Cortex of kidney (tissue), 1 donor: ENCODE measurements at places on chromosomes 4 and X.

DNA sequence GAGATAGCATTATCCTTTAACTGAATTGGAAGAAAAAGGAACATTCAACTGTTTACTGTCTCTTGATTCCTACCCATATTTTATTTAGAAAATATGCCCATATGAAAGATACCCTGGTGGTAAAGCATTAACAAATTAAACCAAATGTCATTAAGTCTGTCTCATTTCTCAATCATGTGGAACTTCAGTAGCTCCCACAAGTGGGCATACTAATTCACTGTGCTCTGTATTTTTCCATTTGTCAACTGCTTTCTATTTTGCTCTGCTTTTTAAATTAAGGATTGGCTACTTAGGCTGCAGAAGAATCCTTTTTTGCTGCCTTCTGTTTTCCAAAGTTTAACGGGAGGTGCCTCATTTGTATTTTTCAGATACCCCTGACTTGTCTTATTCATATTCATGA, 77.2 kb downstream of the DDIT4L start:
- DNase-seq = no peak

DNA sequence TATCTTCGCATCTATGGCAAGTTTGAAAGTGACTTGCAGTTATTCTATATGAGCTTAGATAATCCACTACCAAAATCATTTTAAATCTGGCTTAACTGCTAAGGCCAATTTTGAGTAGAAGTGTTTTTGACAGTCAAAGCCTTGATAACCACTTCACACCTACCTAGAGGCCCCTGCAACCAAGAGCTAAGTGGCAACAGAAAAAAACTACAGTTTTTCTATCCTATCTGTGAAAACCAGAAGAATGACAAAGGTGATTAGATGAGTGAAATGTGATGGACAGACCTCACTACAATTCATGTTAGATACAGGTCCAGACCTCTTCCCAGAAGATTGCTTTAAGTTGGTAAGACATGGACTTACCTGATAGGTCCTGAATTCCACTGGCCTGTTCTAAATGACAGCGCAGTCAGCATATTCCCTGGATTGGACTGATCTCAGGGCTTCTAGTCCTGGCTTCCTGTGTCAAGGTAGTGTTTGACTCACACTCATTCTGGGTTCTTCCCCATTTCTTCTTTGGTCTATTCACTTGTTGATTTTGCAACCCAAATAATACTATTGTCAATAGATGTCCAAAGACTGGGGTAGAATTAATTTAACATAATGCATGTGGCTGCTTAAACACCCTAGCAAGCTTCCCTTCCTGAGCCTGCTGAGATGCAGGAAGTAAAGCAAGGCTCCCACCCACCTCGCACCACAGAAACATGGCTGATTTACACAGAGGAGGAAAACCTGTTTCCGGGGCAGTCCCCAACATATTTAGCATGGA, 65.1 kb downstream of the PPP3CA start:
- DNase-seq = no peak

- DNase-seq = no peak
Observed at GRCh38 chr4:76383001-76383400, 37.9 kb downstream of the CCDC158 start.

DNA sequence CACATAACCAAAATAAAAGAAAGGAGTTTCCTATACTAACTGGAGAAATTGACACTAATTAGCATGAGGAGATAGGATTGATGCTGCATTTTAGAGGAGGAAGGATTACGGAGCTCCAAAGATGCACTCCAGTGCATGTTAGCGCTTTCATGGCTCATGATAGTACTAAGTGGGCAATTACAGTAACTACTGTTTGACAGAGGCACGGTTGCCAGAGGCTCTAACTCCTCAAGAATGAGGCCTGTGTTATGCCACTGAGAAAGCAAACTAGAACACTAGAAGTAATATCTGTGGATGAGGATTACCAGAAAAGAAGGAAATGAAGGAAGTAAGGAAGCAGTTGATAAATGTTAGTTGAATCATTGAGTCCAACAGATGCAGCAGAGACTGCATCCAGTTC, 19.6 kb upstream of the PDGFC start:
- no peak for DNase-seq

DNA sequence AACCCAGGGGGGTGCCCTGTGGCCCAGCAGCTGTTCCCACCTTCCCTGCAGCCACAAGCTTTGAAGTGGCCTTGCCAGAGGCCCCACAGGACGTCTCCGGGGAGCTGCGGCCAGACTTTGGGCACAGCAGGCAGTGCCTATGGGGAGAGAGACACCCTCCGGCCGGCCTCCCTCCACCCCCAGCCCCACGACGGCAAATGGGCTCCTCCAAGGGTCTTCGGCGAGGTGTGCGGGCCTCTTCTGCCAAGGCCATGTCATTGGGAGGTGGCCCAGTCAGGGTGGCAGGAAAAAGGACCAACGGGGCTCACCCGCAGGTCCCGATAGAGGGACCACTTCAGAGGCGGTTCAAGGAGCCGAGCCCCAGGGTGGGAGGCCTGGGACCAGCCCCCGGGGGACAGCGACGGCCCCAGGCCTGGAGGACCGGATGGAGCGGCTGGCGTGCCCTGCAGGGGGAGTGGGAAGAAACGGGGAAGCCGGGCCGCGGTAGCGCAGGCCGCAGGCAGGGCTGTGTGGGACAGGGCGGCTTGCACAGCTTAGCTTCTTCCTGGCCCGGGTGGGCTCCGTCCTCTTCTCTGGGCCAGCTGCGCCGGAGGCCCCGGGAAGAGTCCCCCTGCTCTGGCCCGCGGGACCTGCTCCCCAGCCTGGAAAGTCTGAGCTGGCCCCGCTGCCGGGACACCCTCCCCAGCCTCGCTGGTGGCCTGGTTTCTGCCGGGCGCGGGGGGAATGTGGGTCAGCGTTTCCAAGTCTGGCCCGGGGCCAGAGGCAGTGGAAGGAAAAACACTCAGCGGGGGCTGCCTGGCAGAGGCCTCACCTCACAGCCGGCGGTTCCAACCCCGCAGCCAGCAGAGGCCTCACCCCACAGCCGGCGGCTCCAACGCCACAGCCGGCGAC, 21.9 kb upstream of the SPON2 start:
- DNase-seq = no peak
